ENCODE measurements at places on chromosomes 7 and 10. TPM values are rescaled to one million over a fixed set of nuclear protein-coding genes. Genes with fewer than 3 reads are reported as not detected.

GRCh38 chr10:131556061-131556896, 244.8 kb upstream of the TCERG1L start:
- DNase-seq = no peak
- H3K27me3 ChIP-seq = peaks cover 9% of the 10 kb centered on the region
- H3K4me1 ChIP-seq = no peaks in the 10 kb centered on the region
- peaks cover 9% of the 10 kb centered on the region for H3K36me3 ChIP-seq

DNA sequence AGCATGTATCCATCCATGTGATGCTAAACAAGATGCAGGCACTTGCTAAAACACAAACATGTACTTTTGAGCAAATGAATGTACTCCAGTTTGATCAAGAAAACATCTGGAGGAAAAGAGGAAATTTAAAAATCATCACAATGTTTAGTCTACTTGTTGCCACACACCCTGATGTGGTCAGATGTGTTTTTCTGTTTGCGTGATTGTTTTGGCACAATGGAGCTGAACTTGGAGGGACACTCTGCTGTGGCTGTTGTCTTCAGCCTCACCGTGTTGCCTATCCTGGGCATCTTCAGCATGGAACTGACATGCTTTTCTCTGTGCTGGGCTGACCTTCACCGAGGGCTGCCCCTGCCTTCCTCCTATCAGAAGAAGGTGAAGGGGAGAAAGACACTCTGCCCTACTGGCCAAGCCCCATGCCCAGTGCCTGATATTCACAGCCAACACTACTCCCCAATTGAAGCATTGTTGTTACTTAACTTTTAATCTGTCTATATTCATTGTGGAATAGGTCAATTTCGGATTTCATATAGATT, 268.3 kb upstream of the IGFBP3 start:
- no peak for DNase-seq
- H3K36me3 ChIP-seq = no peaks in the 10 kb centered on the region
- H3K27ac ChIP-seq = no peak overlapping the region
- no peak overlapping the region for H3K4me3 ChIP-seq
- H3K4me1 ChIP-seq = peaks cover 16% of the 10 kb centered on the region

DNA sequence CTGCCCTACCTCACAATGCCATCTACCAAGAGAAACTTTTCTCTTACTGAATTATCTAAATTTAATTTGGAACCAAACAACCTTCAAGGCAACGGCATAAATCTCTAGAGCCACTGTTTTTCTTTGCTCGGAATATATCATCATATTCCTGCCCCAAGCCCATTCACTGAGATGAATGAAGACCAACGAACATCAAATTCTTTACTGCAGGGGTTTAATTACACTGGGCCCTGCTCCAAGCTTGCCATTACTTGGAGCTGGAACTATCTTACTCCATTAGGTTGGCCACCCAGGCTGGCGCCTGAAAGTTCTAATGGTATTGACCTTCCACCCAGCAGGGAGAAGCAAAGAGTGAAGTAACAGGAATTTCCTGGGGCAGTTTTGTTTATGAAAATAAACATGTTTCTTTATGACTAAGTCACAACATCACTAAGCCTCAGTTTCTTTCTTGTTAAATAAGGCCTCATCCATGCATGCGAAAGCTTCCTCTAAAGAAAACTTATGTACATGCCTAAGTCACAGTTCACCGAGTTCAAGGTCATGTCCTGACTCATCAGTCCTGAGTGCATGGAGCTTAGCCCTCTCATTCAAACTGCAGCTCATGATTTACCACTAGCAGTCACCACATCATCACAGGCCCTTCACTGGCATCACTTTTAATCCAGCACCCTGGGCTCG, 42.1 kb upstream of the ANAPC16 start:
- DNase-seq = no peak
- peaks cover 7% of the 10 kb centered on the region for H3K36me3 ChIP-seq
- peaks cover 2% of the 10 kb centered on the region for H3K4me1 ChIP-seq

- H3K27ac ChIP-seq = no peak overlapping the region
- DNase-seq = no peak
- H3K4me3 ChIP-seq = no peak overlapping the region
- no peaks in the 10 kb centered on the region for H3K27me3 ChIP-seq
Observed at GRCh38 chr7:15795393-15795792, 108.9 kb upstream of the MEOX2 start.

Gene SEMA3E
- 0.62 TPM for total RNA-seq

GRCh38 chr10:96910488-96911395, 78.6 kb downstream of the LCOR start:
- peaks cover 6% of the 10 kb centered on the region for H3K4me1 ChIP-seq
- H3K36me3 ChIP-seq = peaks cover 19% of the 10 kb centered on the region
- H3K27me3 ChIP-seq = no peaks in the 10 kb centered on the region
- no peak overlapping the region for H3K4me3 ChIP-seq
- H3K27ac ChIP-seq = no peak overlapping the region

Gene LIPM
- 0.31 TPM for total RNA-seq

- peaks cover 13% of the 10 kb centered on the region for H3K4me1 ChIP-seq
- no peaks in the 10 kb centered on the region for H3K36me3 ChIP-seq
- H3K4me3 ChIP-seq = no peak within 1 kb of the TSS
- H3K27ac ChIP-seq = peak within 1 kb of the TSS; percentile 37
- no peak for DNase-seq
- peaks cover 1% of the 10 kb centered on the region for H3K27me3 ChIP-seq
Observed at GRCh38 chr7:20217193-20217948, at the start of gene MACC1. TSS of gene MACC1 (minus strand) at chr7:20217384. CDS start at chr7:20161862, 55,522 bp downstream.

- no peaks in the 10 kb centered on the region for H3K36me3 ChIP-seq
- no peaks in the 10 kb centered on the region for H3K27me3 ChIP-seq
- DNase-seq = no peak
- no peak overlapping the region for H3K27ac ChIP-seq
- H3K4me1 ChIP-seq = no peaks in the 10 kb centered on the region
Observed at GRCh38 chr7:75762350-75762917, 9.6 kb downstream of the CCL26 start.

DNA sequence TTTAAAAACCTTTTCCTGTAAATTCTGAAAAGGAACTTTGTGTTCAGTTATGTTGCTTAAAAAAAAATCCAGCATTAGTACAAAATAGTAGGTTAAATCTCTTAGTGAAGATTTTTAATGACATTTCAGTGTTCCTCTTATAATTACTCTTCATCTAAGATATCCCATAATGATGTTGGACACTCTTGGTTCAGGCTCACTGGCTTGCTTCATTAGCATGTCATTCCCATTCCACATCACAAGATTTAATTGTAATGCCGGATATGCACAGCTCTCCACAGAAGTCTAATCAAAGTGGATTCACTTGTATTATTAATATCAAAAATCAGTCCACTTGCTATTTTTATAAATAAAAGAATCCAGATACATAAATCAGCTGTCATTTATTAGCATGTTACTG, 180.0 kb upstream of the MDFIC start:
- H3K27ac ChIP-seq = no peak overlapping the region
- no peaks in the 10 kb centered on the region for H3K27me3 ChIP-seq
- peaks cover 5% of the 10 kb centered on the region for H3K4me1 ChIP-seq
- no peak overlapping the region for H3K4me3 ChIP-seq
- no peaks in the 10 kb centered on the region for H3K36me3 ChIP-seq

Gene TDRD1
- 0.18 TPM for total RNA-seq

Gene COL17A1
- total RNA-seq = 4.2 TPM

Gene FAM20C
- 3.1 TPM for total RNA-seq

- no peaks in the 10 kb centered on the region for H3K36me3 ChIP-seq
- no peak for DNase-seq
- no peak overlapping the region for H3K27ac ChIP-seq
- no peaks in the 10 kb centered on the region for H3K27me3 ChIP-seq
- peaks cover 22% of the 10 kb centered on the region for H3K4me1 ChIP-seq
Observed at GRCh38 chr10:100182281-100182680, 3.5 kb downstream of the ERLIN1 start.

DNA sequence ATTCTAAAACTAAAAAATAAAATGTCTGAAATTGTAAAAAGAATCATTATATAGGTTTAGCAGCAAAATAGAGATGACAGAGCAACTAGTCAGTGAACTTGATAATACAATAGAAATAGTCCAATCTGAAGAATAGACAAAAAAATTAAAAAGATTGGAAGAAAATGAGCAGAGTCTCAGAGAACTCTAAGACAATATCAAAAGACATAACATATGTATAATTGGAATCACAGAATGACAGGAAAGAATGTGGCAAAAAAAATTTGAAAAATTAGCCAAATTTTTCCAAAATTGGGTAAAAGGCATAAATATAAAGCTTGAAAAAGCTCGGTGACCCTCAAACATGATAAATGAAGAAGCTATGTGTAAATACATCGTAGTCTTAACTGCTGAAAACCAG, 38.0 kb upstream of the CASD1 start:
- H3K27ac ChIP-seq = no peak overlapping the region
- H3K4me3 ChIP-seq = no peak overlapping the region
- no peak for DNase-seq
- H3K36me3 ChIP-seq = no peaks in the 10 kb centered on the region
- no peaks in the 10 kb centered on the region for H3K27me3 ChIP-seq

Gene WIPF3
- 1.5 TPM for total RNA-seq

DNA sequence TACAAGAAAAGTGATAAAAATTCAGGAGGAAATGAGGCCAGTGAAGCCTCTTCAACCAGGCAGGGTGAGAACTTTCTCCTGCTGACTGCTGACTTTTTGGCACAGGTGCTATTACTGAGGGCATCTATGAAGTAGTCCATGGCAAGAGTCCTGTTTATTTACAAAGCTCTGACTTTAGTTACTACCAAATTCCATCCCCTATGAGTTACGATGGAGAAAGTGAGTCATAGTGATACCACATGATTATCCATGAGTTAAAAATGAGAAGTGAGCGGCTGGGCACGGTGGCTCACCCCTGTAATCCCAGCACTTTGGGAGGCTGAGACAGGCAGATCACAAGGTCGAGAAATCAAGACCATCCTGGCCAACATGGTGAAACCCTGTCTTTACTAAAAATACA, 19.9 kb downstream of the CCDC3 start:
- no peak overlapping the region for H3K27ac ChIP-seq
- peaks cover 2% of the 10 kb centered on the region for H3K27me3 ChIP-seq
- H3K4me3 ChIP-seq = no peak overlapping the region
- H3K36me3 ChIP-seq = peaks cover 4% of the 10 kb centered on the region
- DNase-seq = no peak
- no peaks in the 10 kb centered on the region for H3K4me1 ChIP-seq

- H3K27me3 ChIP-seq = peaks cover 7% of the 10 kb centered on the region
- H3K4me3 ChIP-seq = no peak overlapping the region
- H3K4me1 ChIP-seq = peaks cover 19% of the 10 kb centered on the region
Observed at GRCh38 chr7:30974605-30975255, 11.0 kb downstream of the GHRHR start.

DNA sequence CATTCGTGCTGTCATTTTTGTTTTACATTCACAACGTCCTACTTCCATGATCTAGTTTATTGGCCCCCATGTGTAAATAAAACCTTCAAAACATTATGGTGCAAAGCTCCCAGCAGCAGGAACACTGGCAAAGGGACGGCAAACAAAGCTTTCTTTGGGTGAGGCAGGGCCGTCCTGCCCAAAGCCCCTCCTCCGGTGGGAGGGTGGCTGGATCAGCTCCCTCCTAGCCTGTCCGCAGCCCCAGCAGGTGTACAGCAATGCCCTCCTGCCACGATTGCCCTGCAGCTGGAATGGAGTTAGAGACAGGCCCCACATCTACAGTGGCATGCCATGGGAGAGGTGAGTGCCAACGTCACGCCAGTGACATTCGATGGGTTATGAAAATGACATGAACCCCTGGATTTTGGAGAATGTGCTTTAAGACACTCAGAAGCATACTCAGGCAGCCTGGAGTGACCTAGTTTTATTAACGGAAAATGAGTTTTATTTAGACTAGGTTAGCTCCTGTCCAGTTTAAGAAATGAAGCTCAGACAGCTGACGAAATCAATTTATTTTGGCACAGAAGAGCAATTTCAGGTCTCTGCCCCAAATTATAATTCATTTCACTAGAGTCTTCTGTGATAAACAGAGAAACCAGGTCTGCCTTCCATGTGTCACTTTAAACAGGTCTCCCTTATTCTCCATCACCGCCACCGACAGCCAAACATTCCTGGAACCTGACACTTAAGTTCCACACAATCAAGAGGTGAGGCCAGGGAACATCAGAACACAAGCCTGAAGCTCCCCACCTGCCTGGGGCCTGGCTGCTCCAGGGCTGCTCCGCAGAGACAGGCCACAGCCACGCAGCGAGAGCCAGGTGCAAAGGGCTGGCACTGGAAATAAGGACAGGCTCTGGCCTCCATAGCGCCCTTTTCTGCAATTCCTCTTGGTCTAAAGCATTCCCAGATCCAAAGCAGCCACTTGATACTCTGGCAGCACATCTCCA, 50.1 kb downstream of the VOPP1 start:
- H3K36me3 ChIP-seq = peaks cover 12% of the 10 kb centered on the region
- H3K4me1 ChIP-seq = peaks cover 6% of the 10 kb centered on the region
- H3K27ac ChIP-seq = no peak overlapping the region
- DNase-seq = no peak
- H3K27me3 ChIP-seq = peaks cover 2% of the 10 kb centered on the region

DNA sequence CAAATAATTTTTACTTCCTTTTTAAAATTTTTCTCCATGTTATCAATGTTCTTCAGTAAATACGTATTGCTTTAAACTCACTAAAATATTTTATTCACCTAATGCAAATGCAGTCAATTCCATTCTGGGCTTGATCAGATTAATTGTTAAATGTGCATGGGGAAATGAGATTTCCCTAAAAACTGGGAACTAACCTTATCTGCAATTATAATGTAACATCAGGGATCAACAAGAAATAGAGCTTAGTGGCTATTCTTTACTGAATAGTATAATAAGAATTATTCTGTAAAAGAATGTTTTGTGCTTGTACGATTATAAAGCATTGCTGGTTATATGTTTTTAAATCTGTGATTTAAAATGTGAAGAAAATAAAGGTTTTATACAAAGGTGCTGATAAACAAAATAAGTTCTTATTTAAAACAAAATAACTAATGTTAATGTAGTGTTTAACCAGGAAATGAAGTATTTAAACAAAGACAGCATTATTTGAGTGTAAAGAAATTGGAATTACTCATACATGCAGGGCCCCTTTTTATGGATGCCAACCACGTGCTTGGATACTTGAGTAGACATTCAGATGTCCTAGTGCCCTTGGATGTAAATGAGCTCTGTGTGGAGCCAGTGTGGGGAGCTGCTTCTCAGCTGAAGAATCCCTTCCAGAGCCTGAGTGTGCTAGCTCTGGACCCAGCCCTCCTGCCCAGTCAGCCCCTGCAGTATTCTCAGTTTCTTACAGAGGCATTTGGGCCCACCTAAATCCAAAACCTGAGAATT, 84.2 kb downstream of the REEP3 start:
- H3K4me1 ChIP-seq = no peaks in the 10 kb centered on the region
- no peaks in the 10 kb centered on the region for H3K36me3 ChIP-seq
- H3K27me3 ChIP-seq = no peaks in the 10 kb centered on the region
- H3K27ac ChIP-seq = no peak overlapping the region
- DNase-seq = no peak
- no peak overlapping the region for H3K4me3 ChIP-seq

Gene GDF2
- total RNA-seq = not detected

Gene GPR37
- 7.1 TPM for total RNA-seq

- peaks cover 12% of the 10 kb centered on the region for H3K36me3 ChIP-seq
- H3K27me3 ChIP-seq = peaks cover 1% of the 10 kb centered on the region
- peak; percentile 71 for DNase-seq
- no peaks in the 10 kb centered on the region for H3K4me1 ChIP-seq
- no peak overlapping the region for H3K4me3 ChIP-seq
Observed at GRCh38 chr7:35424869-35425495, 171.1 kb upstream of the TBX20 start.
